ENCODE measurements at places on chromosomes 1 and 21.
A peak's percentile ranks its signal among the peaks of the same experiment; 100 is the strongest.

DNA sequence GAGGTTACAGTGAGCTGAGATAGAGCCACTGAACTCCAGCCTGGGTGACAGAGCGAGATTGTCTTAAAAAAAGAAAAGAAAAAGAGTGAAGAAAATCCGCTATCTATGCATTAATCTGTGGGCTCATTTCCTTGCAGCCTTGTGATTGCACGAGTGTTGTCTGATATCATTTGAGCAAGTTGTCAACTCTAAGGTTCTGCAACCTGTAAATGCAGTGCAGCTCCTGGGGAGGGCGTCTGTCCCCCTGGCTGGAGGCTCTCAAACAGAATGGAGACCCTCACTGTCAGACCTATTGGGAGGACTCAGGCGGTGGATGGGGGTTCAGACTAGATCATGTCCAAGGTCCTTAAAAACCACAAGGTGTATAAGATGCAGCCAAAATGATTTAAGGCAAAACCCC, 6.2 kb downstream of the CORT start:
- DNase-seq, result no peak

- DNase-seq, result no peak
Observed at GRCh38 chr1:214272964-214273533, 7.9 kb upstream of the SMYD2 start.

GRCh38 chr1:118649369-118650106, 338.6 kb downstream of the TBX15 start:
- no peak for DNase-seq

GRCh38 chr1:186482661-186483255, 21.8 kb upstream of the PDC start:
- DNase-seq, result peak; percentile 31

- DNase-seq, result no peak
Observed at GRCh38 chr1:55690366-55690765, 475.2 kb upstream of the USP24 start.

GRCh38 chr1:93753791-93754763, 72.4 kb upstream of the BCAR3 start:
- no peak for DNase-seq

- DNase-seq, result no peak
Observed at GRCh38 chr1:231238298-231238697, 2.7 kb upstream of the GNPAT start.

- no peak for DNase-seq
Observed at GRCh38 chr1:203381151-203381751, 30.3 kb upstream of the FMOD start.

- DNase-seq, result no peak
Observed at GRCh38 chr1:17805869-17806684, 50.9 kb downstream of the ACTL8 start.

DNA sequence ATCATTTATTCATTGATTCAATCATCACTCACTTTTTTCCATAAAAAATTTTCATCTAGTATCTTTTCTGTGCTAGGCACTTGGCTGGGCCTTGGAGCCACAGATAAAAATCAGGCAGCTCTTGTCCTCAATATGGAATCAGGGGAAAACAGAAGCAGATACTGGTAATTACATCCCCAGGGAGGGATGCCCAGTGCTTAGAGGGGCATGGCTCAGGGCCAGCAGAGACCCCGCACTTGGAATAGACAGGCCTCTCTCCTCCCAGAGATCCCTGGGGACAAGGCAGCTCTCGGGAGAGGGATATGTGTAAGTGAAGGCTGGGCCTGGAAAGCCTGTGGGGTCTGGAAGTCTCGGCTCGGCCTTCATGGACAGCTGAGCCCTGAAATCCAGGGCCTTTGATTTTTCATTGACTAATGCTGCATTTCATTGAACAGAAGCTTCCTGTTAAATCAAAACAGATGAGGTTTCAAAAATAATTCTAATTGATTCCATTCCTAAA, 180.4 kb downstream of the FOXD2 start:
- DNase-seq, result no peak

DNA sequence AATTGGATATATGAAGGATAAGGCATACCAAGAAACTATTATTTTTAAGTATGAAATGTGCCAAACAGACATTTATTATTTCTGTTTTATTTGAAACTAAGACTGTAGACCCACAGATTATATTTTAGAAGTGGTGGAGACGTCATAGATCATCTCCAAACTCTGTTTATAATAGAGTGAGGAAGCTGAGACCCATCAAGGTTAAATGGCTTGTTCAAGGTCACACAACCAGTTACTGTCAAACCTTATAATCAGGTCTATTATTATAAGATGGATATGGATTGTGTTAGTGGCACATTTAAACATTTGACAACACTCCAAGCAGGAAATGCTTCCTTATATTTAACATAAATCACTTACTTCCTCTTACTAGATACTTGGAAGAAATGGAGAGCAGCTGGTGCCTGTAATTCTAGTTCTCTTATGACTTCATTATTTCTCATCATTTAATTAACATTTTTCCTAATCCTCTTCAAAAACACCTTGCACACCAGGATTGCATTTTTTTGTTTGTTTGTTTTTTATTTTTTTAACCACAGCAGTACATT, 117.0 kb downstream of the NEK7 start:
- no peak for DNase-seq

- peak; percentile 65 for DNase-seq
Observed at GRCh38 chr1:15153184-15153841, at the start of gene TMEM51. Gene TMEM51 (plus strand): TSS chr1:15153747. CDS start chr1:15215088, 61,341 bp downstream.

DNA sequence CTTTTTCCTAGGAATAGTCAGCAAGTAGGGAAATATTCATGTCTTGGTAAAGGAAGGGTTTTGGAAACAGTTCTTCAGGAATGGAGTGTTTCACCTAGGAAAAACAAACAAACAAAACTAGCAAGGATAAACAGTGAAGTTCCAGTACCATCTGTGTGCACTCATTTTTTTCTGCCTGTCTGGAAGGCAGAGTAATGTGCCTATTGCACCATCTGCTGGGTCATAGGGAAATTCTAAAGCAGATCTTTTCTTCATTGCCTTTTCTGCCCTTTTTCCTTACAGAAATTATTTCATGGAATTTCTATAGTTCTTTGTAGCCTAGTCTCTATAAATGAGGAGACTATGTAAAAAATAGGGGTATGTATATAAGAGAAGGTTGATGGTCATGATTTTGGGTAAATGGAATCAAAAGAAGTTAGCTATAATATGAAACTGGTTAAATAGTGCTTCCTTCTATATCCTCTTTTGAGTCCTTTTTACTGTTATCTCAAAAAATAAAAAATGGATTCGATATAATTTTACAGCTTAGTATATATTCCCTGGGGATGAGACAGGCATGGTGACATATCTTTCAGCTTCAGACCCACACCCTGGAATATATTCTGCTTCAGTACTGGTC, 3.4 kb upstream of the HRNR start:
- DNase-seq, result no peak

GRCh38 chr1:115215703-115216521, 122.1 kb downstream of the NGF start:
- DNase-seq, result no peak

DNA sequence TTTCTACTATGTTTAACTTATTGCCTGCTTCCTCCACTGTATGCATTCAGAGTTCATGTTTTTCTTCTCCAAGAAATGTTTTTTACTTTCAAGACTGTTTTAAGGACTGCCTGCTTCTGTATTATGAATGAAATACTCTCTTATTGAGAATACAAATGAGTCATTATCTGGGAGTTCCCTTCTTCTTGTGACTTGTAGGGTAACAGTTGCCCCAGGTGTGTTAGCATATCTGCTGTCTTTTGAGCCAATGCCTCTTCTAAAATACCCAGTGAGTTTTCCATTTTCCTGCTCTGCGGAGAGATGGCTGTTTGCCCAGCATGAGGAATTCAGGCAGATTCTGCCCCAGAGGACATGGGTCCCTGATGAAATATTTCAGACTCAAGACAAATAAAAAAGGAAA, 34.1 kb upstream of the ST6GALNAC5 start:
- DNase-seq, result no peak

DNA sequence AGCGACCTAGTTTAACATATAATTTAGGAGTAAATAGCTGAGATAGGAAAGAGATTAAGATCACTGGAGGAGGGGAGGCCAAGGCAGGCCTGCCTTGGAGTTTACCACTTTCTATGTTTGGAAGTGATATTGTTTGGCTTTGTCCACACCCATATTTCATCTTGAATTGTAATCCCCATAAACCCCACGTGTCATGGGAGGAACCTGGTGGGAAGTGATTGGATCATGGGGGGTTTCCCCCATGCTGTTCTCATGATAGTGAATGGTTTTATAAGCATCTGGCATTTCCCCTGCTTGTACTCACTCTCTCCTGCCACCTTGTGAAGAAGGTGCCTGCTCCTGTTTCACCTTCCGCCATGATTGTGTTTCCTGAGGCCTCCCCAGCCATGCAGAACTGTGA, 58.3 kb upstream of the ARTN start:
- no peak for DNase-seq

- DNase-seq, result no peak
Observed at GRCh38 chr1:21149855-21150432, 26.8 kb downstream of the EIF4G3 start.

GRCh38 chr1:45155423-45155822, 51.0 kb downstream of the ZSWIM5 start:
- DNase-seq, result no peak

DNA sequence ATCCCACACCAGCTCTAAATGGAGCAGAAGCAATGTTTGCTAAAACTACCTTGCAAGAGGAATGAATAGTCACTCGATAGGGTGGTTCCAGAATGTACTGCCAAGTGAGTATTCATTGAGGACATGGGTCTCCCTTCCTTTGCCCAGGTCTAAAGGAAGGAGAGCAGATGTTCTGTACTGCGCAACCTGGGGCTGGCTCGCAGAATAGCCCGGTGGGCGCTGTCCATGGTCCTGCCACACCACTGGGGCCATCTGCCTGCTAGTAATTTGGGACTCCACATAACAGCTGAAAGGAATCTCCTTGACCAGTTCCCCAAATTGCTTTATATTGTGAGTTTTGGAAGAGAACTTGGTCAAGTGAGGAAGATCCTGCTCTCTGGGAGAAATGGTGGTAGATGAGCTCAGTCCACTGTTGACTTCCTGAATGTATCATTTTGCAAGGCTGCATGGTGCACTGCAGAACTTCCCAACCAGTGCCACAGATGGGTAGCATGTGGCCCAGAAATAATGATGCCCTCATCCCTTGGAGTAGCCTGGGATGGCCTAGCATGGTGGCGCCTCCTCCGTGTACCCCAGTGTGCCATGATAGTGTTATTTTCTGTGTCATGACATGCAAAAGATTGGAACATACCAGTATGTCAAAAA, 5.7 kb downstream of the SLC6A17 start:
- peak; percentile 55 for DNase-seq

- DNase-seq, result no peak
Observed at GRCh38 chr1:193674292-193674944, 488.0 kb upstream of the B3GALT2 start.

DNA sequence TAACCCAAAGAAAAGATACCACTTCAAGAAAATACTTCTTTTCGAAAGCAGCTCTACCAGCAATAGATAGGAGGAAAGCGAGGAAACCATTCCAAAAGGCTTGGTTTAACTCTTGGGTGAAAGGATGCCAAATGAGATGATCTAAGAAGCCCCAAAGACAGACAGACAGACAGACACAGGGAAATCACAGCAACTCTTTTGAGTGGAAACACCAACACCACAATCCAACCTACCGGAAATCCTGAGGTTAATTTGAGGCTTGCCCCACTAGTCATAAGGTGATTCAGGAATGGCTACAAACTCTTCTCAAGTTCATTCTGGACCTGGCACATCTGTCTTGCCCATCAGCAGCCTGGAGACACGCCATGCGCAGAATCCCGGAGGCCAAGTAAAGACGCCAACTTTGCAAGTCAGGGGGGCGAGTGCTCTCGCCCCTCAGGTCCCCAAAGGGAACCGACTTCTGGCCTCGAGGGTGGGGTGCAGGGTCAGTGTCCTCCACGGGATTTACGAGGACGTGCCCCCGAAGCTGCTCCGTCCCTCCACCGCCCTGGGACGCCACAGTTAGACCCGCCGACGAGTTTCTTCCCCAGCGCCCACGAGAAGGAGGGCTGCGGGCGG, 778 bp downstream of the EVI5 start:
- peak; percentile 37 for DNase-seq

DNA sequence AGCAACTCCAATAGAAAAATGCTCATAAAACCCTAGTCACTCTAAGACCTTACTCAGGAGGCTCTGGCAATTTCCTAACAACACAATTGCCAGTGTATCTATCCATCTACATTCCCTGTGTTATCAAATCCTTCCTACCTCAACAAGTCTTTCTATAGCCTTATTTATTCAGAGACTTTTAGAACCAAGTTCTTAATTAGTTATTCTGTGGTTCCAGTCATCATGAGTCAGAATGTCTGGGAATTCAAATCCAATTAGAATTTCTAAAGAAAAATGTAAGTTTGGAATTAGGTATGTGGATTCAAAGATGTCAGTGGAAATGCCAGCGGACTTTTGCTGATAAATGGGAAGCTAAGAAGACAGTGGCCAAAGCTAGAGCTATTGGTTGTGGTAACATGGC, 302.6 kb upstream of the C1orf87 start:
- no peak for DNase-seq

GRCh38 chr1:42720868-42721267, 19.2 kb downstream of the CLDN19 start:
- DNase-seq, result no peak

- no peak for DNase-seq
Observed at GRCh38 chr1:226806988-226807387, 63.4 kb upstream of the PSEN2 start.

- DNase-seq, result no peak
Observed at GRCh38 chr21:36692114-36692834, 6.6 kb upstream of the SIM2 start.

GRCh38 chr1:40042341-40042740, 1.8 kb downstream of the CAP1 start:
- DNase-seq, result no peak

DNA sequence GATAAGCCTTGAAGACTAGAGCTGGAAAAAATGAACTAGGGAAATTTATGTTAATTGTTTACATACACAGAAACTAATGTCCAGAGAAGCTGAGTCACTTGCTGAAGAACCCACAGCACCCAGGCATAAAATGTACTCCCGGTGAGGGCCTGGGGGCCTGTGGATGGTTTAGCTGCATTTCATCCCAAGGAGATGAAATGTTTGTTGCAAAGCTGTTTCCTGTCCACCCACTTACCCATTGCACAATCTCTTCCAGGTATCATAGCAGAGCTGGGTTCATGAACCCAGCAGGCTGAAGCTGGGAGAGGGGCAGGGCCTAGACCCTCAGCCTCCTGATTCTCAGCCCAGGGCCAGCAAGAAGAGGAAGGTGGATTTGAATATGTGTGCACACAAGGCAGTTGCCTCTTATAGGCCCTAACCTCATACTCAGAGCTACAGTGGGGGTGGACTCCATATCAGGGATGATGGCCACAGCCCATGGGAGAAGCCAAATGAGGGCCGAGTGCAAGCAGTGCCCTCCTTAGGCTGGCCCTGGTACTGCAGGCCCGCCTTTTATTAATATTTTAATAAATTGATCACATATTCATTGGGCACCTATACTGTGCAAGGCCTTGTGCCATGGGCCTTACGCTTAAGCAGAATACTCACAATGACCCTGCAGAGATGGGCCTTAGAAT, 110.8 kb downstream of the LACTBL1 start:
- no peak for DNase-seq

GRCh38 chr21:43312011-43312410, 114.9 kb downstream of the SIK1 start:
- no peak for DNase-seq

- no peak for DNase-seq
Observed at GRCh38 chr21:27580276-27580675, 613.4 kb upstream of the ADAMTS5 start.

- no peak for DNase-seq
Observed at GRCh38 chr1:69534829-69535228, 32.9 kb upstream of the LRRC7 start.

GRCh38 chr1:2052054-2052679, 2.0 kb downstream of the PRKCZ start:
- no peak for DNase-seq
